ENCODE measurements at places on chromosomes 6 and 20.

DNA sequence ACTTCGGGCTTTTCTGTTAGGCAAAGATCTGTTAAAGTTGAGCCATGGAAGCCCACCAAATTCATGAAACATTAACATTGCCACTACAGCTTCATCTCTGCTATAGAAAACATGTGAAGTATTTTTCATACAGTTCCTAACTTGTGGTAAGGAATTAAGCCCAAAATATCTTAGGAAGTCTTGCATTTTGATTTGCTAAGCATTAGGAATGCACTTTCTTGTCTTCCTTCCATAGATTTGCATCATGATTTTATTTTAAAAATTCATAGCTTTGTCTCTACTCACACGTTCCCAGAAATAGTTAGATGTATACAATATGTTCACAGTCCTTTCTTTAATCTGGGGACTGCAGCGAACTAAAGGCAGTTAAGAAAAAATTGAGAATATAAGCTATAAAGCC lies 325.6 kb downstream of the CENPW start:
- no peak for DNase-seq

DNA sequence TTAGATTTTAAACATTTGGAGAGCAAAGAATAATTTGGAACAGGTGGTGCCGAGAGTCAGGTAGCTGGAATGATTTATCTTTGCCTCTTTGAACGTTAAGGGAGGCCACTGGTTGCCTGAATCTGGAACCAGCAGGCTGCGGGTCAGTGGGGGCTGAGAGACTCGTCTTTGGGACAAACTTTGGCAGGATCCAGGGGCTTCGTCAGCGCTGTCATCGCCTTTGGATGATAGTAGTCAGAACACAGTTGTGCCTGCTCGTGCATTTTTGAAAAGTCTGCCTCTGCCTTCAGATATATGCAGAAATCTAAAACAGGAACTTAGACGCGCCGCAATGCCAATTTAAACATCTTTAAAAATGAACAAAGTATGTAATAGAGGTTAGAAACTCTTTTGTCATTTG lies 5.0 kb downstream of the EYA2 start:
- DNase-seq: no peak

- DNase-seq: peak; percentile 89
These were observed 90.7 kb upstream of the ARID1B start for GRCh38 chr6:156686301-156686994.

- no peak for DNase-seq
These were observed 393.2 kb upstream of the SOX4 start for GRCh38 chr6:21200134-21200870.

- no peak for DNase-seq
These were observed 136.1 kb upstream of the CDYL start for GRCh38 chr6:4640139-4640538.

GRCh38 chr6:25542984-25543910 lies 108.8 kb upstream of the SCGN start:
- no peak for DNase-seq

DNA sequence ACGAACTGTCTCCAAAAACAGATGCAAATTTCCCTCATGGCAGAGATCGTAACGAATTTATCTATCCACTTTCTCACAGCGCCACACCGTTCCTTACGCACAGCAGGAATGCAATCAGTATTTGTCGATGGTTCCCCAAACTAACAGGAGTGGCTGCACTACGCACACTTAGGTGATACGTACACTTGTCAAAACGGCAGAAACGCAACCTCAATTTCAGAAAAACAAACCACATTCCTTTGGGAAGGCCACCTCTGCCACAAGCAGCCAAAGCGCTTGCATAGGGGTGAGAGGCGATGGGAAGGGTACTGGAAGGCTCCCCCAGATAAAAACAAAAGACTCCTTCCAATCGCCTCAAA lies 638 bp downstream of the MDN1 start:
- no peak for DNase-seq

Data from NCI-H1105 (cell line).